Hypothalamus (tissue), 51 donors: ENCODE measurements at places on chromosomes 2 and 18.

- no peak for DNase-seq
Measured at GRCh38 chr18:75269124-75269680, 58.6 kb downstream of the TSHZ1 start.

DNA sequence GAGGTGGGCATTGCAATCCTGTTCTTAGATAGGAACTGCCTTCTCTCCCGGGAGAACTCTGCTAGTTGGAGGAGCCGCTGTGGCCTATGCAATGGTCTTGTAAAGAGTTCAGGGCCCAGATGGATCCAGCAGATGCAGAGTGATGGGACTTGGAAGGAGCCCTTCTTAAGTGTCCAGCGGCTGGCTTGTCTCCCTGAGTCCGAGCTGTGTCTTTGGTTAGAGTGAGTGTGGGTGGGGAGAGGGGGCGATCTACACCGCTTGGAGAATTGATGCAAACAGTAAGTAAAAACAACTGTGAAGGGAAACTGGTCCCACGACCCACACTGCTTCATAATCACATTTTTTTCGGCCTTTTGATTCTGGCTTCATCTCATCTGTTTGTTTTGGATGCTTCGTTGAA is 89.8 kb upstream of the CYRIA start:
- no peak for DNase-seq

- DNase-seq = no peak
Measured at GRCh38 chr2:125710561-125710960, 945.4 kb upstream of the GYPC start.

DNA sequence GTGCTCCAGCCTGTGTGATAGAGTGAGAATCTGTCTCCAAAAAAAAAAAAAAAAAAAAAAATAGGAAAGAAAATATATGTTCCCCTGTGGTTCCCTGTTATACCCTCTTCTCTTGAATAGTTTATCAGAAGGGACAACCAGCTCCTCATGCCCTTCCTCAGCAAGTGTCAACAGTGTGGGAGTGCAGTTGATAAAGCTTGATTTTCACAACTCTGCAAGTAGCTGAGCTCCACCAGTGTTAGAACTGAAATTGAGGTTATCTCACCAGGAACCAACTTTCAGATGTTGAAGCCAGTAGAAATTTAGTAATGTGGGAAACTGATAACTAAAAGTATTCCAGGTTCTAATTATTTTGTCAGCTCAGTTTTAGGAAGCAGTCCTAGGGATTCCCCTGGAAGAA is 25.1 kb downstream of the NEDD4L start:
- no peak for DNase-seq

DNA sequence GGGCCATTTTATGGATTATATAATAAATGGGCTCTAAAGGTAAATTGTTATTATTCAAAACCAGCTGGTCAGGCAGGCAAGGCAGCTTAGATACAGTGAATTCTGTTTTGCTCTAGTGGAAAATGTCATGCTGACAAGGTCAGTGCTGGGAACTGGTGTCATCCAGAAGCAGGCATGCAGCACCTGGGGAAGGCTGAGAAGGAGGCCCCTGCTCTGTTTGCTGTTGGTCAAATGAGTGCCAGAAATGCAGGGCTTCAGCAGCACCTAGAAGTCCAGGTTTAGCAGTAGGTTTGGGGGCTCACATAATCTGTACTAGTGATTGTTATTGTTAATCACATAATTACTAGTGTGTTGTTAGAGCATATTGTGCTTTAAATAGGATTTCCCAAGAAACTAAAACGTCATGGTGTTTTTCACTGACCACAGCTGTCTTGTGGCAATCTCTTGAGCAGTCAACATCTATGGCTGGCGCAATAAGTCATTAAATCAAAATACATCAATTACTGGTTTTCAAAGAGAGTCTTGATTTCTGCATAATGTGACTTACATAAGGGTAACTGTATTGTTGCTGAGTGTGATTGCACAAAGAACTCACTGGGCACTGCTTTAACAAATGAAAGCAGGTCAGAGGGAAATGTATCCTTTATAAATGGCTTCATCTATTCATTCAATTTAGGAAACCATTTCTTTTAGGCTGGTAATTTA is 99.1 kb downstream of the MYO3B start:
- DNase-seq = no peak

DNA sequence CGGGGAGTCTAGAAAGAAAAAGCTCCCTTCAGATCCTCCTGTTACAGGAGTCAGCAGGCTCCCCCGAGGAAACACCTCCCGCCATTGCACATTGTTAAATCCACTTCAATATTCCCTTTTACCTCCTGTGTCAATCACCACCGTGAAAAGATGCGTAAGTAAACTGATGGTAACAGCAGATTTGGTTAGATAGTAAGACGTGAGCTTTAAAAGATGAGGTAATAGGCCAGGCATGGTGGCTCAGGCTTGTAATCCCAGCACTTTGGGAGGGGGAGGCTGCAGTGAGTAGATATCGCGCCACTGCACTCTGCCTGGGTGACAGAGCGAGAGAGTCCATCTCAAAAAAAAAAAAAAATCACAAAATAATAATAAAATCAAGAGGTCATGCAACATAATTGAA is 15.2 kb upstream of the NCL start:
- no peak for DNase-seq
